ENCODE measurements at places on chromosomes 1 and 21.

DNA sequence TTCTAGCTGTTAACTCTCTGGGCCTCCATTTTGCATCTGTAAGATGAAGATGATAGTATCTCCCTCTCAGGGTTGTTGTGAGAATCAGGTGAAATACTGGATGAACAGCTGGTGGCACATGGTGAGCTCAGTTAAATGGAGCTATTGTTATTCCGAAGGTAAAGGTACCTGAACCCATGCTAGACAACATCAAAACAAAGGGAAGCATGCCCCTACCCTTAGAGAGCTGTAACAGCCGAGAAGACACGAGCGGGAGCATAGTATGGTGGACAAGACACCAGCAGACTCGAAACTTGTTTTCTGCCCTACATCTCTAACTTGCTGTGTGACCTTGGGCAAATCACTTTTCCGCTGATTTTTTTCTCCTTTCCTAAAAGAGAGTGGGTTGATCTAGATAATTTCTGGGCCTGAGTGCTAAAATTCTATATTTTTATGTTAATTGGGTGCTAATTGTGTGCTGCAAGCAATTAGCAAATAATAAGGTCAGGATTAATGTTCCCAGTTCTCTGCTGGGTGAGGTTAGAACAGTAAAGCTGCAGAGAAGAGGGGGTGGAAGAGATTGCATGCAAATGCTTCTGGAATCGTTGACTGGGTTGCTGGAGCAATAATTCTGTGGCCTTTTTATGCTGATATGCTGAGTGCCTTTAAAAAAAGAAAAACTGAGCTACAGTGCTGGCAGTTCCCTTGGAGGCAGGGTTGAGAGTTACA lies 10.8 kb downstream of the TMEM200B start:
- DNase-seq = no peak

DNA sequence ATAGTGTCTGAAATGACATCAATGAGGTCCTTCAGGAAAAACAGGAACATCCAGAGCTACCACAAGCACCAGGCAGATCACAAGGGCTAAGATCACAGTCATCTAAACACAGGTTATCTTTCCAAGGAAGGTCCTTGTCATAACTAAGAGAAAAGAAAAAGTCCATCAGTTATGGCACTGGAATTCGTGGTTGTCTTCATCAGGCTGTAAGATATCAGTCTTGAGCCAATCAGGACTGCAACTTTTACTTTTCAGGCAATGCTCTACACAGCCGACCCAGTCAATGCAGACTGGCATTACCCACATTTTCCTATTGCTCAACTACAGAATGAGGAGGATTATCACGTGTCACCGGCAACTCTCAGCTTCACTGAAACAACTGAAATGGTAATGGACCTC lies 26.4 kb downstream of the SORT1 start:
- DNase-seq = no peak

DNA sequence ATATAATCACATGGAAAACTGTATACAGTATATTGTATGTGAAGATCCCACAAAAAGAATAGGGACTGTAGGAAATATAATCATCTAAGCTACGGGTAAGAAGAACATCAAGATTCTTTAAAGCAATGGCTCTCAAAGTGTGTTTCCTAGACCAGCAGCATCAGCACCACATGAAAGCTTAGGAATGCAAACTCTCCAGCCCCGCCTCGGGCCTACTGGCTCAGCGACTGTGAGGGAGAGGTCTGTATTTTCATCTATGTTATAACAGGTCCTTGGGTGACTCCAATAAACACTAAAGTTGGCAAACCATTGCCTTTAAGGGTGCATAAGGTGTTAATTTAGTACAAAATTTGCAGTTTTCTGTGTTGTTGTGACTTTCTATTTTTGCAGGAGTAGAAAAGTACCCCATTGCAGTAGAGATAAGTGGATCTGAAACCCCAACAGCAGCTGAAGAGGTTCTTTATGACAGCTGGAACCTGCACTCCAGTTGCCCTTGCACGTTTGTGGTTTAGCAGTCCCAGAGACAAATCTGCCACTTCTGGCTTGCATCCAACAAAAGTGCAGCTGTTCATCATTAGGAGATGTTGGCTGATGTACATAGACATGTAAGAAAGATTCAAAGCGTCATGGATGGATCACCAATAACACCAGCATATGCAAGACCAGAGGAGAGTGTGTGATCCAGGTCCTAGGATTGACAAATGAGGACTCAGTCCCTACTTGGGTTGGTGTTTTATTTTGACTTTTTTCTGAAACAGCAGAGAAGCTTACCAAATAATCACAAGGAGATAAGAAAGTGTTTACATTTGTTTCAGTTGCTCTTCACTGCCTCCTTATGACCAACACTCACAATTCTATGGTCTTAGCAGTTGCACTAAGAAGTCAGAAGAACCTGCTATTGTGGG lies 15.9 kb upstream of the IFNAR1 start:
- peak; percentile 65 for DNase-seq

DNA sequence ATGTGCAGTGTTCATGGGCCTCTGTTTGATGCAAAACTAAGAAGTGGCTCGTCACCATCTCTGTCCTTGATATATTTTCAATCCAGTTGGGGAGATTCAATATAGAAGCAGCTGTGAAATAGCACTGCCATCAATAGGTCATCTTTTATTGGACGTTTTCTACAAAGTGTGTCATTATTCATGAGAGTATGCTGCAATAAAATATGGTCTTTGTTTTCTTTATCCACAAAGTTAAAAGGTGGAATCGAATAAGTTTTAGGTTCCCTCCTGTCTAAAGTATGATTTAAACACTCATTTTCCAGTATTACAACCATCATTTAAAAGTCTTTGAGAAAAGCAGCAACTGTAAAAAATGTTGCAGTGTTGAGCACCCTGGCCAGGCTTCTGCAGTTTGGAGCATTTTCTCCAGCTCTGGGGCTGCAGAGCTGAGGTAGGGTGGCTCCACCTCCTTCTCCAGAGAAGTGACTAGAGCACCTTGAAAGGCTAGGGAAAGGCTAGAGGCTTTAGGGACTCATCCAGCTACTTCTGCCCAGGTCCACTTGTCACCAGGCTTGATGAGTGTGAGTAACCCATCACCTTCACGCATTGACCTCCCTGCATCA lies 56.5 kb upstream of the DNAH14 start:
- no peak for DNase-seq

DNA sequence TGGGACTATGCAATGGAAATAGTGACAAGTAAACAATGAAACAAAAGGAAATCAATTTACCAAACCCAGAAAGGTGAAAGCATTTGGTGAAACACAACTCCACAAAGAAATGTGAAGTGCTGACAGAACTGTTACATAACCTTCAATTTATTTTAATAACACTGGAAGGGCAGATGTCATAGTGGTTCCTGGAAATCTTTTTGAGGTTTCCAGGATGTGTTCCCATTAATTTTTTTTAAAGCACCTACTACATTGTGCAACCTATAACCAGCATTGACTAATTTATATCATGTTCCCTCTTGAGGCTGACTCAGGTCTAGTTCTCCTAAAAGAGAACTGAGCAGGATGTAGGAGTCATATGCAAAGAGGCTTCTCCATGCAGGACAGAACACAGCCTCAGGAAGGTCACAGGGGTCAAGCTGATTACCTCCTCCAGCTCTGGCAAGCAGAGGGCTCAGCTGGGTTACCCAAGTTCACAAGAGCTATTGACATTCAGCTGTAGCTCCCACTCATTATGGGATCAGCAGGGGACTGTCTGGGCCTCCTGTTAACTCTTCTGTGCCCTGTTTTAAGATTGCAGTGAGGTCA lies 157.1 kb upstream of the NRIP1 start:
- no peak for DNase-seq
